PC-3 (cell line): ENCODE measurements at places on chromosomes 16 and 17. TPM values are rescaled to one million over a fixed set of nuclear protein-coding genes. Genes with fewer than 3 reads are reported as not detected.

DNA sequence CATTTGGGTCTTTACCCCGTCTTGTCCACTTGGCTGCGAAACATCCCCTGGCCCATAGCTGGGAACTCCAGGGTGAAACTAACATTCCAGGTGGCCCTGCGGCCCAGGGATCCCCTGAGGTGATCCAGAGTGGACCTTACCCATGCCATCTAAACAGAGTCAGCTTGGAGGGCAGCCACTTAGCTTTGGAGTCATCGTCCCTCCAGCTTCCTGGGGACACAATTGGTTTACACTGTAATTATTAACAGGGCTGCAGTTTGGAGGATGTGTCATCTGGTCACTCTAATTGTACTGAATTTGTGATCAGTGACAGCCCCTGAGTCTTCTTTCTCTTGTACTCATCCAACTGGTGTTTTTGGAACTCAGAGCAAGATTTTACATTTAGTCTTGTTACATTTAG, 149.9 kb downstream of the ENGASE start:
- DNase-seq = no peak
- no peaks in the 10 kb centered on the region for H3K36me3 ChIP-seq
- no peak overlapping the region for H3K4me3 ChIP-seq

CA5A gene
- not detected in 2 replicates for total RNA-seq

CD79B gene
- total RNA-seq = not detected in 2 replicates

DNA sequence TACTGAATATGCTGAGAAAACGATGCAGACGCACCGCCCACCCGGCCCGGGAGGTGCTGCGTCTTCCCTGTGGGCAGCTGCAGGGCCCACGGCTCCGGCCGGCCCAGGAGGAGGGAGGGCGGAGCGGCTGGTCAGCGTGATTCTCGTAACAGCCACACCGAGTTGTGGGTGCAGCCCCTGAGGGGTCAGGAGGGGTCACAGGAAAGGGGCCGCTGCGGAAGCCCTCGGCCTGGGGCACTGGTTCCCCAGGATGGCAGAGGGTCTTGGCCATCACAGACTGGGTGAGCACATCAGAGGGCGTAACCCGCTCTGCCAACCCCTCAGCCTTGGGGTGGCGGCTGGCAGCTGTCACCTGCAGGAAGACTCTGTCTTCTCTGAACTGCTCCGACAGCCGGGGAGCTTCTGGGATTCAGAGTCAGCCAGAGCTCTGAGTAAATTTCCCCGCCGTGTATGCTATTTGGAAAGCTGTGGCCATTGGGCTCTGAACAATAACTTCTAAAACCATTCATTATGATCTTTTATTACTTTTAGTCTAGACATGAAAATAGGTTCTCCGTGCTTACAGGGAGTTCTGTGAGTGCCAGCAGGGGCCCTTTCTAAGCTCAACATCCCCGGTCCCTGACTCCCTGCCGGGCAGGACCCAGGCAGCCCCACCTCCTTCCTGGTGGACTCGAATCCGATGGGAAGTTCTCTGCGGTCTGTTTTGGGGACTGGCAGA, 87.4 kb upstream of the CHMP6 start:
- H3K27me3 ChIP-seq = no peaks in the 10 kb centered on the region
- H3K4me1 ChIP-seq = no peaks in the 10 kb centered on the region
- H3K36me3 ChIP-seq = peaks cover 7% of the 10 kb centered on the region

GRCh38 chr17:19384723-19385391, 2.1 kb downstream of the MFAP4 start:
- no peak for DNase-seq
- H3K27me3 ChIP-seq = no peaks in the 10 kb centered on the region
- no peak overlapping the region for H3K4me3 ChIP-seq
- H3K36me3 ChIP-seq = peaks cover 26% of the 10 kb centered on the region

- H3K27me3 ChIP-seq = no peaks in the 10 kb centered on the region
- H3K4me1 ChIP-seq = peaks cover 18% of the 10 kb centered on the region
- H3K4me3 ChIP-seq = no peak overlapping the region
- H3K36me3 ChIP-seq = no peaks in the 10 kb centered on the region
- H3K27ac ChIP-seq = no peak overlapping the region
- DNase-seq = no peak
Observed at GRCh38 chr16:65959983-65960382, 406.5 kb upstream of the CDH5 start.

DNA sequence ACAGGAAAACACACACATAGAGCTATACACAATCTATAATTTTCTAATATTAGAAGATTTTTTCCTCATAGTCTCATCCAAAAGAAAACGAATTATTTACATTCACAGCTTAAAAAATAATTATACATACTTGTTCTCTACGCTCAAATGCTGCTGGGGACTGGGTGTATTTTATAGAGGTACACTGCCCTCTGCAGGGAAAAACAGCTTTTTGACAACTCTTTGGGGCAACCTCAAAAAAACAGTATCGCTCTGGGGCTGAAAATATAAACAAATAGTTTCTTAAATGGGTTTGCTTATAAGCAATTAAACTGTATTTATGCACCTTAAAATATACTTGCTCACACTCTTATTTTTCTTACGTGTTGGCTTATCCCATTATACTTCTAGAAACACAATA, 261.8 kb upstream of the PSMD7 start:
- peak; percentile 36 for DNase-seq
- no peak overlapping the region for H3K27ac ChIP-seq
- no peaks in the 10 kb centered on the region; the same call in 1 of the 2 replicates for H3K36me3 ChIP-seq
- no peak overlapping the region for H3K4me3 ChIP-seq

DNA sequence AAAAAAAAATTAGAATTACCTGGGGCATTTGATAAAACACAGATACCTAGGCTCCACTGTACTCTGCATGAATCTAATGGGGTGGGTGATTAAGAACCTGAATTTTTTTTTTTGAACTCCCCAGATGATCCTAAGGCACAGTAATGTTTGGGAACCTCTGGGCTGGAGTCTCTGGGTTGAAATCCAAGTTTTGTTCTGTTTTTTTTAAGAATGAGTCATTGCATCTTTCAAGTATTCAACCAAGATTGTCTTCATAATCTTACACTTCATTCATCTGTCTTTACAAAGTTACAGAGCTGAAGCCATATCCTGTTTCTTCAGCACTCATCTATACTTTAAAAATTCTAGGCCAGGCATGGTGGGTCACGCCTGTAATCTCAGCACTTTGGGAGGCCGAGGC, 52.6 kb downstream of the PIGL start:
- H3K27me3 ChIP-seq = no peaks in the 10 kb centered on the region
- H3K4me1 ChIP-seq = peaks cover 19% of the 10 kb centered on the region
- H3K27ac ChIP-seq = no peak overlapping the region

DNA sequence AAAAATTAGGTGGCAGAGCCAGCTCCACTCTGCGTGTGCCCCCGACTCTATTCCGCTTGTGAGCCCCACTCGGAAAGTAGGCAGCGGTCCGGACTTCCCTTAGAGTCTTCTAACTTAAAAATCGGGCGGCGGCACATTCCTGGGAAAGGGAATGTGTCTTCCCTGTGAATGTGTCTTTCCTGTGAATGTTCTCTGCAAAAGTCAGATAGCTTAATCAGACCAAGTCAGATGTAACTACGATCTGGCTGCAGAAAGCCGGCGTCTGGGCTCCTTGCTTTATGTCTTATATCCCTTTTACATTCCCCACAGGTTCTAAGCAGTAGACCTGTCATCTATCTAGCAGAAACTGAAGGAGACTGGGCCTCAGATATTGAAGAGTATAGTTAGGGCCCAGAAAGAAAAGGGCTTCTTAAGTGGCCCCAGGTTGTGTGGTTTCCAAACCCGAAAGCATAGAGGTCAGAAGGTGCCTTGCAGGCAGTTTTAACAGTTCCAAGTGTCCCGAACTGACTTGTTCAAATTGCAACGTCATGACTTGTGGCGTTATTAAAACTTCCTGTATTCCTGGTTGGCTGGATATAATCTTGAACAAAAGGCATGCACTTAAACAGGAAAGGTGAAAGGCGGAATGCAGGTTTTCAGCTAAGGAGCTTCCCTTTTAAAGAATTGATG, 601 bp downstream of the PHKB start:
- peak overlapping the region; percentile 91 for H3K4me3 ChIP-seq
- peaks cover 21% of the 10 kb centered on the region for H3K4me1 ChIP-seq
- DNase-seq = peak; percentile 67
- peak overlapping the region; percentile 94 for H3K27ac ChIP-seq
- H3K36me3 ChIP-seq = no peaks in the 10 kb centered on the region; the same call in 1 of the 2 replicates
- H3K27me3 ChIP-seq = no peaks in the 10 kb centered on the region

DNA sequence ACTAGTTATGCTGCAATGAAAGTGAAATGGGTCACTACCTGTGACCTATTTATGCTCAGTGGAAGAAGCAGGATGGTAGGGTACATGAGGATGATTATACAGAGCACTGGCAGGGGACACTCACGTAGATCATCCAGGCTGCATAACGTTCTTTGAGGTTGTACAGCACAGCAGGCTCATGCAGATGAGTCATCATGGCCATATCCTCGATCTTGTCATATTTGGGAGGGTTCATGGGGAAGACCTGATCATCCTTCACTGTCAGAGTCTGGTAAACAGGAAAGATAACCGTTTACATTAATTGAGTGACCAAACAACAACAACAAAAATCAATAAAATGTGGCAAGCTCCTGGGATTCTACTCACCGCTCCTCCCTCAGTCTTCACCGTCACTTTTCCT, 2.1 kb downstream of the MYH2 start:
- H3K4me3 ChIP-seq = no peak overlapping the region
- H3K27ac ChIP-seq = no peak overlapping the region
- no peak for DNase-seq
- peaks cover 34% of the 10 kb centered on the region; the same call in 1 of the 2 replicates for H3K27me3 ChIP-seq
- no peaks in the 10 kb centered on the region for H3K4me1 ChIP-seq

- no peak overlapping the region for H3K4me3 ChIP-seq
- no peaks in the 10 kb centered on the region for H3K27me3 ChIP-seq
- DNase-seq = no peak
- no peak overlapping the region for H3K27ac ChIP-seq
- no peaks in the 10 kb centered on the region for H3K4me1 ChIP-seq
Observed at GRCh38 chr17:69227541-69227940, 1.1 kb downstream of the ABCA10 start.

DNA sequence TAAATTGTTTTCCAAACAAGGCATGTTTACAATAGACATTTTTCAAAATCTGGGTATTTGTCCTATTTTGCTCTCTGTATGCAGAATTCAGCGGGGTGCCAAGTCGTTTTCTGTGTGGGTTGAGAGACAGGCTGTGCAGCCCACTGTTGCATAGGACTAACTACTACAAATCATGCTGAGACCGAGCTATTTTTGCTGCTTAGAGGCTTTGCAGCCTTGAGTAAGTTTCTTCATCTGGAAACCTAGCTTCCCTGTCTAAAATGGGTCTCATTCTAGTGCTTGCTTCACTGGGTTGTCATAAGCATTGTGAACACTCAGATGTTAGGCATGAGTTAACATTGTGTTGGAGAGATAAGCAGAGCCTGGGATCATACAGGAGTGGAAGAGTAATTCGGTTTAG, 1.3 kb downstream of the PRPSAP2 start:
- DNase-seq = peak; percentile 28
- no peak overlapping the region for H3K27ac ChIP-seq
- peak overlapping the region; percentile 99 for H3K4me3 ChIP-seq
- H3K36me3 ChIP-seq = no peaks in the 10 kb centered on the region

SOX15 gene
- total RNA-seq = 6.3 and 7.0 TPM in 2 replicates

- H3K27ac ChIP-seq = peak overlapping the region; percentile 74
- H3K4me1 ChIP-seq = peaks cover 14% of the 10 kb centered on the region
- DNase-seq = peak; percentile 20
- no peaks in the 10 kb centered on the region for H3K27me3 ChIP-seq
- H3K36me3 ChIP-seq = no peaks in the 10 kb centered on the region; the same call in 1 of the 2 replicates
Observed at GRCh38 chr16:23607726-23608125, 11.6 kb upstream of the NDUFAB1 start.

MNT gene
- 19.1 and 26.0 TPM in 2 replicates for total RNA-seq

DNA sequence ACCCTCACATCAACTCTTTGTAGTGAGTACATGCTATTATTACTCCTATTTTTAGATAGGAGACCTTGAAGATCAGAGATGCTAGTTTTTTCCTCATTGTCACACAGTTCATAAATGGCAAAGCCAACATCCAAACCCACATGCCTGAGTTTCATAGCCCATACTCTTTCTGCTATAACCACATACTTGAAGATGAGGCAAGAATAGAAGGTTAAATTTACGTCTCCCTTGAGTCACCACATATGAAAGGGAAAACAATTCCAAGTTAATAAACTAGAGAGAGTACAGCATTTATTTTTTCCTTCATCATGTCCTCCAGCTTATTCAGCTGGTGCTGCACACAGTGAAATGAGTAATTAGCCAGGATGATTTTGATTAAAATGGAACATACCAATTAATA, 23.7 kb downstream of the NUDT7 start:
- no peak overlapping the region for H3K27ac ChIP-seq
- H3K4me1 ChIP-seq = no peaks in the 10 kb centered on the region
- DNase-seq = no peak
- no peaks in the 10 kb centered on the region for H3K36me3 ChIP-seq
- H3K4me3 ChIP-seq = no peak overlapping the region

GRCh38 chr17:15409721-15410250, 57.6 kb downstream of the CDRT4 start:
- H3K4me1 ChIP-seq = peaks cover 22% of the 10 kb centered on the region
- H3K36me3 ChIP-seq = no peaks in the 10 kb centered on the region
- peak overlapping the region; percentile 41 for H3K27ac ChIP-seq
- H3K4me3 ChIP-seq = no peak overlapping the region
- H3K27me3 ChIP-seq = no peaks in the 10 kb centered on the region
- DNase-seq = peak; percentile 84

DNA sequence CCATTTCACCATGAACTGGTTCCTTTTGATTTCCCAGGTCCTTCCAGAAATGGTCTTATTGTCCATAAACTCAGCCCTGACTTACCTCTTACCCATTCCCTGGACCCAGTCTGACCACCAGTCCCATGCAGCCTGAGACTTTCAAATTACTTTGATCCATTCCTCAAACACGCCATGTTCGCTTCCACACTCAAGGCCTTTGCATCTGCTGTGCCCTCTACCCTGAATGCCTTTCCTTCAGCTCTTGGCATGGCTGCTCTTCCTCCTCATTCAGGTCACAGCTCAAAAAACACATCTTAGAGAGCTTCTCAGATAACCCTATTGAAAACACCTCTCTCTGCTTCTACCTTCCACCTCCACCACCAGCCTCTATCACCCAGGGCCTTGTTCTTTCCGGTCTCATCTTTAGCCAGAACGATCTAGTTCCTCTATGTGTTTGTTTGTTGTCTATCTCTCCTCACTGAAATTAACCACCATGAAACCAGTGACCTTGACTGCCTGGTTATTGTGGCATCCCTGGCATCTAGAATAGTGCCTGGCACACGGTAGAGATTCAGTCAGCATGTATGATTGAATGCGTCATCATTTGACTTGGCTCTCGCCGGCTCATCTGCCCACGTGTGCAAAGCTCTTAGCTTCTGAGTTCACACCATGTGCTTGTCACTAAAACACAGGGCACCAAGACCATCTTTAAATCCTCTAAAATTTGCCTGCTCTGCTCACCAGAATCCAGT, 12.8 kb downstream of the CRYM start:
- H3K27ac ChIP-seq = no peak overlapping the region
- H3K4me3 ChIP-seq = no peak overlapping the region
- H3K36me3 ChIP-seq = no peaks in the 10 kb centered on the region
- H3K27me3 ChIP-seq = no peaks in the 10 kb centered on the region
- H3K4me1 ChIP-seq = peaks cover 7% of the 10 kb centered on the region; the same call in 1 of the 2 replicates
- no peak for DNase-seq
